Activated naive CD4-positive, alpha-beta T cell treated with anti-CD3 and anti-CD28 coated beads for 36 hours (primary cell): ENCODE measurements at places on chromosomes 3 and 15.

DNA sequence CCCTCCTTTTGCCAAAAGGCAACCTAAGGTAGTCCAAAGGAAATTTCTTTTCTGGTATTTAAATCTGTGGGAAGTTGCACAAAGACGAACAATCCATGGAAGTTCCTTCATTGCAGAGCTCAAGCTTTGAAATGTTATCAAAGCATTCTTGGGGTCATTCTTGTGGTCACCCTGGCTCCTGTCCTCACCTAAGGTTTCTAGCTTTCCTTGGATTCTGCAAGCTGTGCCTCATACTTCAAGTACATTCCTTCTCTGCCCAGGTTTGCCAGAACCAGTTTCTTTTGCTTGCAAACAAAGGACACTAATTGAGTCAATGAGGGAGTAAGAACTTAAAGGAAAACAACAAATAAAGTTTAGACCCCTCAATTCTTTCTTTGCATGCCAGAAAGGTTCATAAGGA lies 329.8 kb upstream of the PDZRN3 start:
- no peak for DNase-seq

GRCh38 chr15:48384616-48385015 lies 53.4 kb downstream of the DUT start:
- no peak for DNase-seq

GRCh38 chr15:63809452-63809851 lies 24.3 kb downstream of the HERC1 start:
- DNase-seq: no peak

DNA sequence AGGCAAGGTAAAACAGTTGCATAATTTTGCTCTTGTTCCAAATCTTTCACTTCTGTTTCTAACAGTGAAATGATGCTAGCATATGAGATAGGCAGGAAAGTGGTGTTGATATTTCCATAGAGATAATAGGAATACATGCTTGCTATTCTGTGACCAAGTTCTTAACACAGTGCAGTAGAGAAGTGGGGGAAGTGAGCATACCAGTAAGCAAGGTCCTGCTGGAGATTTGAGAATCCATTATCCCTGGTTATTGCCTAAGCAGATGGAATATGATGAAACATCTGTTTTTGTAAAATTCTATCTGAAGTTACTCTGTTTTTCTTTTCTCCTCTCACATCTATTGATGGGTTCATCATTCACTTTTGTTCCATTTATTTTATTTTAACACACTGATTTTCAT lies 28.7 kb downstream of the USP8 start:
- DNase-seq: no peak

- DNase-seq: no peak
Measured at GRCh38 chr3:10292505-10293419, at the start of gene GHRL. TSS of gene GHRL (minus strand) at chr3:10292947. CDS start at chr3:10290180, 2,767 bp downstream.

GRCh38 chr3:146640955-146641867 lies 36.1 kb upstream of the PLSCR5 start:
- peak; percentile 19 for DNase-seq

DNA sequence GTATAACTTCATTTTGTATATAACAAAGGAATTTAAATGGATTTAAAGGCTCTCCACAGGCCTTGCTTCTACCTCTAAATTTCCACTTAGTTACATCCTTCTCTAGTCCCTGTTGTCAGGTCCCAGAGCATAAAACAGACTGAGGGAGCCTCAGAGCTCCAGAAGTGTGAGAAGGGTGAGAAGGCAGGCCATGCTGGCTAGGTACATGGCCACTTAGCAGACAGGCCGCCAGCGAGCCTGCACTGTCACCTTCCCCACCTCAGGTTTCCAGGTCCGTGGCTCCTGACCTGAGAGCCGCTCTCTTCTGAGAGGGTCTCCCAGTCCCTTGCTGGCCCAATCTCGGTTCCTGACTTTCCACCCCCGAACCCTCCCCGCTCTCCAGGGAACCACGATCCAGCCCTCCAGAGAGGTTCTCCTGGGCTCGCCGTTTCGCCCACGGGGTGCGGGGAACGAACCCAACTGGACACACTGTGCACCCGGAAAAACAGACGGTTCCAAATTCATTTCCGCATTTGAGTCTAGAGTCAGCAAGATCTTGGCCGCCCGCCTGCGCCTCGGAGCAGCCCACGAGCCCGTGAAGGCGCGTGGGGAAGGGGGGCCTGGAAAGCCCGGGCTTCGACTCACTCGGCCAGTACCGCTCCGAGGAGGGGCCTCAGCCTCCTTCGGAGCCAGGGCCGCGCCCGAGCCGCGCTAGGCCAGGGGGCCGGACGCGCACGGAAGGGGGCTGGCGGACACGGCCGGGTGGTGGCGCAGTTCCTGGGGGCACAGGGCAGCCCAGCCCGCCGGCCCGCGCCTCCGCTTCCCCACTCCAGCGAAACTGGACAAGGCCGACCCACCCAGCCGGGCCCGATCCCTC lies 16.7 kb upstream of the SOX2 start:
- no peak for DNase-seq

DNA sequence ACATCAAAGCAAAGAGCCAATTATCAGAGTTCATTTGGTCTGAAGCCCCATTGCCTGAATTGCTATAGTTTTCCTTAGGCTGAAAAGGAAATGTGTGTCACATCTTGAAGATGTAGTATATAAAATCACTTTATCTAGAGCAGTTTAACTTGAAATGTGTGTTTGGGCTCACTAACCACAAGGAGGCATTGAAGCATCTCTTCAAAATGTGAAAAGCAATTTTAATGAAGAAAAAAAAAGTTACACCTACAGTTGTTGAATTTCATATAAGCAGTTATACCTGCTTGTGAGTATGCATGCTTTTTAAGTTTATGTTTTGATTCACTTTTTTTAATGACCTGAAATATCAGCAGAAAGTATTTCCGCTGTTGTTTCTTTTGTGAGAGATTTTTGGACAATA lies 129.3 kb downstream of the IQCH start:
- no peak for DNase-seq

- no peak for DNase-seq
Measured at GRCh38 chr15:64851503-64851840, 9.8 kb downstream of the PLEKHO2 start.

DNA sequence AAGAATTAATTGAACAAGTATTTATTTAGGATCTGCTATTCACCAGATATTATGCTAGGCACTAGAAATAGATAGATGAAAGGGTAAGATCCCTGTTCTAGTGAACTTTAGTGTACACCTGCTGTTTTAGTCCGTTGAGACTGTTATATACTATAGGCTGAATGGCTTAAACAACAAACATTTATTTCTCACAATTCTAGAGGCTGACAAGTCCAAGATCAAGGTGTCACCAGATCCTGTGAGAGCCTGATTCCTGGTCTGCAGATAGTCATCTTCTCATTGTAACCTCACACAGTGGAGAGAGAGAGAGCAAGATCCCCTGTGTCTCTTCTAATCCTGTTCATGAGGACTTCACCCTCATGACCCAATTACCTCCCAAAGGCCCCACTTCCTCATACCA lies 281.4 kb upstream of the KCNH8 start:
- DNase-seq: no peak

- DNase-seq: no peak
Measured at GRCh38 chr3:134299185-134299887, 48.7 kb upstream of the RYK start.

- DNase-seq: peak; percentile 32
Measured at GRCh38 chr3:72444656-72445223, 403.5 kb downstream of the SHQ1 start.

- DNase-seq: no peak
Measured at GRCh38 chr3:132726341-132726823, 4.2 kb upstream of the NPHP3 start.

- DNase-seq: no peak
Measured at GRCh38 chr3:58104712-58105111, 96.5 kb downstream of the FLNB start.

- no peak for DNase-seq
Measured at GRCh38 chr3:29088579-29088978, 192.3 kb upstream of the RBMS3 start.

- DNase-seq: no peak
Measured at GRCh38 chr3:129063841-129064482, 3.4 kb downstream of the GP9 start.

GRCh38 chr3:197468866-197469382 lies 86.8 kb downstream of the BDH1 start:
- DNase-seq: no peak

DNA sequence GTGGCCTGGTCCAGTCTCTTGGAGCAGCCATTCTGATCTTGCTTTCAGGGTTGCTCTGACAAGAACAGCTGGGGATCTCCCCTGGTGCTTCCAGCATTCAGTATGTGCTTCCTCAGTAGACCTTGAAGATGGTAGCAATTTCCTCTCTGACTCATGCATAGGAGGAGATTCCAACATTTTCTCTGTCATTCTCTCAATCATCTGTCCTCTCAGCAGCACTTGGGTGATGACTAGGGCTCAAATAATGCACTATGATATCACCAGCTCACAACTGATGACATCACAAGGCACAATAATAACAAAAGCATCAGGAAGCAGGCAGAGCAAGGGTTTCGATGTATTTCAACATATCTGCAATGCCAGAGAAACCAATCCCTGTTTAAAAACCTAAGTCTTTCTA lies 52.7 kb downstream of the NFKBIZ start:
- DNase-seq: peak; percentile 69

GRCh38 chr3:13894096-13894806 lies 14.4 kb upstream of the WNT7A start:
- DNase-seq: no peak

- DNase-seq: no peak
Measured at GRCh38 chr3:41999909-42000308, 38.0 kb upstream of the ULK4 start.
